ENCODE measurements at places on chromosomes 3 and 15.

DNA sequence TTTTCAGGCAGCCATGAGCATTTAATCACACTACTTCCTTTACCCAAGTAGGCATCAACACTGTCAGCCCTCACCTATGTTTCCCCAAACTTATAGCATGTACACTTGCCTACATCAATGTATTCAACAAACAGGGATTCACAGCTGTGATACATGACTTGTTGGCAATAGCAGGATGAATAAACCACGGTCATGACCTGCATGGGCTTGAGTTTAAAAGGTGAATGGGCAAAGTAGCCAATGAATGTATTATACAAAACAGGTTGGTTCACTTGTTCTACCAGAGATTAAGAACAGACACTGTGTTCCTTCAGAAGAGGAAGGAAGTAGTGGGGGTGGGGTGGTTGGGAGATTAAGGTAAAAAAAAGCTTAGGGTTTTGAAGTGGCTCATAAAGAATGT is 861.9 kb upstream of the SEMA6D start:
- no peak overlapping the region for H3K27ac ChIP-seq
- H3K4me3 ChIP-seq, result no peak overlapping the region
- no peaks in the 10 kb centered on the region for H3K36me3 ChIP-seq
- no peaks in the 10 kb centered on the region for H3K27me3 ChIP-seq
- peaks cover 4% of the 10 kb centered on the region for H3K4me1 ChIP-seq

- no peak overlapping the region for H3K27ac ChIP-seq
- H3K27me3 ChIP-seq, result no peaks in the 10 kb centered on the region
- H3K4me1 ChIP-seq, result no peaks in the 10 kb centered on the region
- H3K36me3 ChIP-seq, result no peaks in the 10 kb centered on the region
- no peak for DNase-seq
Observed at GRCh38 chr3:976006-976405, 116.8 kb upstream of the CNTN6 start.

GRCh38 chr15:98658831-98659699 is 10.7 kb downstream of the IGF1R start:
- DNase-seq, result no peak
- peaks cover 57% of the 10 kb centered on the region for H3K4me1 ChIP-seq
- H3K27me3 ChIP-seq, result no peaks in the 10 kb centered on the region

GRCh38 chr15:89586651-89587050 is 11.4 kb downstream of the TICRR start:
- no peak overlapping the region for H3K4me3 ChIP-seq
- peak overlapping the region; percentile 24 for H3K27ac ChIP-seq
- no peaks in the 10 kb centered on the region for H3K27me3 ChIP-seq
- no peak for DNase-seq
- H3K4me1 ChIP-seq, result peaks cover 18% of the 10 kb centered on the region

DNA sequence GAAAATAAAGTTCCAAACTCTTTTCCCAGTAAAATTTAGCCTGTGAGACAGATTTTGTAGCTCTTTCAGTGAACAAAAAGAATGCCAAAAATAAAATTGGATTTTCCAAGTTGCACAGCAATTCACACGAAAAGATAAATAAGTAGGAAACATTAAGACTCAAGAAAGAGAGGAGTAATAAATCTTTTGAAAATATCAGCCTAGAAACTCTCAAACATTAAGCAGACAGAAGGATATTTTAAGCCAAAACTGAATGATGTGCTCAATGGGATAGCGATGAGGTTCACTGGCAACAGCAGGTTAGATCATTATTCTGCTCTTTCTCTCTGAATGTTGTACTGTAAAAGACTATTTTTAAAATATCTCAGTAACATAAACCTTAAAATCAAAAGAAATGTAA is 115.0 kb downstream of the STAG1 start:
- no peak overlapping the region for H3K4me3 ChIP-seq
- H3K27ac ChIP-seq, result no peak overlapping the region
- H3K27me3 ChIP-seq, result no peaks in the 10 kb centered on the region
- peaks cover 9% of the 10 kb centered on the region for H3K4me1 ChIP-seq
- DNase-seq, result no peak

- no peak for DNase-seq
- H3K4me1 ChIP-seq, result no peaks in the 10 kb centered on the region
- H3K27me3 ChIP-seq, result no peaks in the 10 kb centered on the region
- no peak overlapping the region for H3K27ac ChIP-seq
- no peak overlapping the region for H3K4me3 ChIP-seq
Observed at GRCh38 chr15:80926126-80926525, 63.5 kb downstream of the MESD start.

DNA sequence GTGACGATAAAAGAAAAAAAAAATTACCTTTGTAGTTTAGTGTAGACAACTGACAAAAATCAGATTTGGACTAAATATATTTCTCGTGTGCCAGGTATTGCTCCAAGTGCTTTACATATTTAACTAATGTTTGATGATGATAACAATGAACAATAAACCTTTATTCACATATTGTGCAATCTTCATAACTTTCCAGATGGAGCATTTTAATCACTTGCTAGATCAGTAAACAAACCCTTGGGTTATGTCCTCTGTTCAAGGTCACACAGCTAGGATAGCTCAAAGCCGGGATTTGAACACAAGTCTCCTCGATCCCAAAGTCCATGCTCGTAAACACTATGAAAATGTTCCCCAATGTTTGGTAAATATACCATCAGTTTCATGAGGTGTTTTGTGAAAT is 14.5 kb downstream of the NCEH1 start:
- H3K27ac ChIP-seq, result no peak overlapping the region
- H3K27me3 ChIP-seq, result no peaks in the 10 kb centered on the region
- H3K4me3 ChIP-seq, result no peak overlapping the region
- peaks cover 8% of the 10 kb centered on the region for H3K4me1 ChIP-seq

DNA sequence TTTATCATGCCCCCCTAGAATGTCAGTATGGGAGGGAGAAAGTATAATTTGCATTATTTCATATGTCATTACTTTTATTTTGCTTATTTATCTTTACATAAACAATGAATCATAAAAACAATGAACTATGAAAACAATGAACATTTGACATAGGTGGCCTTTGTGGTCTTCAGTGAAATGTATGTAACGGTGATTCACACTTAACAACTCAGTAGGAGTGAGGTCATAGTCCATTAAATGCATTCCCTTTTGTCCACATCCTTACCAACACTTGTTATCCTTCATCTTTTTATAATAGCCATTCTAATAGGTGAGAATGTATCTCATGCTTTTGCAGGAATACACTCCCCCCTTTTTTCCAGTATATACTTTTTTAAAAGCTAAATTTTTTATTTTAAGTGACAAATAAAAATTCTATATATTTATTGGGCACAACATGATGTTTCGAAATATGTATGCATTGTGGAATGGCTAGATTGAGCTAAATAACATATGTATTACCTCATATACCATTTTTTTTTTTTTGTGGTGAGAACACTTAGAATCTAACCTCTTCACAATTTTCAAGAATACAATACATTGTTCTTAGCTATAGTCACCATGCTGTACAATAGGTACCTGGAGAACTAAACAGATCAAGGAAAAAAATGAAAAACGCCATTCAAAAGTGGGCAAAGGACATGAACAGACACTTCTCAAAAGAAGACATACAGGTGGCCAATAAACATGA is 189.5 kb downstream of the WDR72 start:
- no peak overlapping the region for H3K4me3 ChIP-seq
- no peak overlapping the region for H3K27ac ChIP-seq
- no peak for DNase-seq
- H3K4me1 ChIP-seq, result no peaks in the 10 kb centered on the region
- peaks cover 4% of the 10 kb centered on the region for H3K27me3 ChIP-seq

DNA sequence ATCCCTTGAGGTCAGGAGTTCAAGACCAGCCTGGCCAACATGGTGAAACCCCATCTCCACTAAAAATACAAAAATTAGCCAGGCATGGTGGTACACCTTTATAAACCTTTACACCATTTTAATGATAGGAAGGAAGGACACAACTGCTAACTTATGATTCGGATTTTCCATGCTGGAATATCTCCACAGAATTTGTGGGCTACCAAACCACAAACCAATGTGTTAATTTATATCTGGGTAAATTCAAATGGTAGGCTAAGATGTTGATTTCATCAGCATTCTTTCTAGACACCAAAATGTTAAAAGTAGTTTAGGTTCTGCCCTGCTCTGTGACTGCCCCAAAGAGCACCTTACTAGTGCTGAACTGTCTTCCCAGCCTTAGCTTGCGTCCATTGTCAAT is 72.8 kb downstream of the POLQ start:
- H3K4me3 ChIP-seq, result no peak overlapping the region
- DNase-seq, result no peak
- no peaks in the 10 kb centered on the region for H3K27me3 ChIP-seq
- H3K27ac ChIP-seq, result no peak overlapping the region

- no peak overlapping the region for H3K27ac ChIP-seq
- H3K4me3 ChIP-seq, result no peak overlapping the region
- H3K27me3 ChIP-seq, result no peaks in the 10 kb centered on the region
- no peak for DNase-seq
- H3K36me3 ChIP-seq, result peaks cover 5% of the 10 kb centered on the region
- H3K4me1 ChIP-seq, result no peaks in the 10 kb centered on the region
Observed at GRCh38 chr15:84810073-84810840, 6.9 kb upstream of the ALPK3 start.

- no peak for DNase-seq
- no peaks in the 10 kb centered on the region for H3K27me3 ChIP-seq
- H3K27ac ChIP-seq, result no peak overlapping the region
- H3K4me1 ChIP-seq, result no peaks in the 10 kb centered on the region
- peaks cover 37% of the 10 kb centered on the region for H3K36me3 ChIP-seq
Observed at GRCh38 chr15:71195242-71195641, 80.0 kb downstream of the THSD4 start.

GRCh38 chr3:16551342-16551976 is 38.0 kb upstream of the RFTN1 start:
- no peaks in the 10 kb centered on the region for H3K27me3 ChIP-seq
- no peak overlapping the region for H3K27ac ChIP-seq
- peaks cover 8% of the 10 kb centered on the region for H3K4me1 ChIP-seq
- DNase-seq, result no peak
- H3K36me3 ChIP-seq, result no peaks in the 10 kb centered on the region

GRCh38 chr3:99637368-99638111 is 854 bp upstream of the COL8A1 start:
- peak overlapping the region; percentile 41 for H3K4me3 ChIP-seq
- no peak for DNase-seq
- no peaks in the 10 kb centered on the region for H3K27me3 ChIP-seq

GRCh38 chr15:89623165-89623564 is 32.1 kb downstream of the KIF7 start:
- H3K27me3 ChIP-seq, result no peaks in the 10 kb centered on the region
- no peak overlapping the region for H3K4me3 ChIP-seq
- DNase-seq, result no peak
- H3K4me1 ChIP-seq, result no peaks in the 10 kb centered on the region
- no peak overlapping the region for H3K27ac ChIP-seq

DNA sequence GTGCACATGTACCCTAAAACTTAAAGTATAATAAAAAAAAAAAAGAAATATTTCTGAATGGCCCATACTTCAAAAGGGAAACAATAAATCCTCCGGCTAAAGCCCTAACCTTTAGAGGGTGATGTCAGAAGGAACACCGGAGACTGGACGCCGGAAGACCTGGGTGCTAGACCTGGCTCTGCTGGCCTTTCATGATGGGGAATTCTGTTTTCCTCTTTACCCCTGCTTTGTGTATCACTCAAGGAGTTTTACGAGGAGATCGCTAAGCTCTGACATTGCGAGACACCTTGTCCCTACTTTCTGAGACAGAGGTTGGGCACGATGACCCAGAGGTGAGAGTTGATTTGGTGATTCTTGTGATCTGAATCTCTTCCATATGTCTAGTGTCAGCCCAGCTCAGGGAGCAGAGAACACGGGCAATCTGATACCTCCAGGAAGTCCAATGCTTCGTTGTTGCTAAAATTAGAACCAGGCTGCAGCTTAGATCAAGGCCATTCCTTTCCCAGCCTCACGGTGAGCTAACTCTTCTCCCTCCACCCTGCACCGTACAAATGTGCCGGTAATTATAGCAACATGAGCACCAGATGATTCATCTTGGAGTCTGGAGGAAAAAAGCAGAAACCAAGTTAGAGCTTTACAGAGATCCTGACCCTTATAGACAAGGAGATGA is 42.0 kb upstream of the CFAP161 start:
- DNase-seq, result no peak
- peak overlapping the region; percentile 10 for H3K27ac ChIP-seq
- H3K36me3 ChIP-seq, result no peaks in the 10 kb centered on the region
- H3K4me1 ChIP-seq, result peaks cover 11% of the 10 kb centered on the region

GRCh38 chr3:114221881-114222264 is 15.5 kb downstream of the ZNF80 start:
- no peaks in the 10 kb centered on the region for H3K4me1 ChIP-seq
- no peak overlapping the region for H3K27ac ChIP-seq
- no peak for DNase-seq
- no peaks in the 10 kb centered on the region for H3K27me3 ChIP-seq
- H3K36me3 ChIP-seq, result no peaks in the 10 kb centered on the region

GRCh38 chr3:170098753-170099152 is 61.0 kb downstream of the GPR160 start:
- no peak overlapping the region for H3K4me3 ChIP-seq
- H3K27me3 ChIP-seq, result no peaks in the 10 kb centered on the region
- no peak overlapping the region for H3K27ac ChIP-seq
- peaks cover 92% of the 10 kb centered on the region for H3K36me3 ChIP-seq
- peaks cover 5% of the 10 kb centered on the region for H3K4me1 ChIP-seq

- H3K27me3 ChIP-seq, result no peaks in the 10 kb centered on the region
- peak overlapping the region; percentile 15 for H3K27ac ChIP-seq
Observed at GRCh38 chr15:78034495-78035191, 42.9 kb downstream of the TBC1D2B start.

DNA sequence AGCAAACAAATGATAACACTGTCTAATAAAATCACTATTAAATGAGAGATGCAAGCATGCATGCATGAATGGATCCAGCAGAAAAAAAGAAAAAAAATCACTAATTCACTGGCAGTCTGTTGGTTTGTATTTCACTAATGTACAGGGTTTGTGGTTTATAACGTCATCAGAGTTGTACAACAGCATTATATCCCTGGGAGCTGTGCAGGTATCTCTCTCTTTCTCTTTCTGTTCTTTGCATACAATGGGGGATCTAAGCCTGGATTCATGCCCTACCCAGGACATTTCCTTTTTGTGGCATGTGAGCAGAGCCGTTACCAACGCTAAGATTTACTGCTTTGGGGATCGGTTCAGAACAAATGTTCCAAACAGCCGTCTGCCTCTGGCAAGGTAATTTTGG is 229.5 kb downstream of the SOX2 start:
- H3K27me3 ChIP-seq, result no peaks in the 10 kb centered on the region
- H3K27ac ChIP-seq, result no peak overlapping the region
- DNase-seq, result no peak
- no peak overlapping the region for H3K4me3 ChIP-seq

GRCh38 chr15:52306270-52306669 is 10.7 kb upstream of the MYO5C start:
- no peaks in the 10 kb centered on the region for H3K36me3 ChIP-seq
- H3K4me3 ChIP-seq, result no peak overlapping the region
- peak overlapping the region; percentile 63 for H3K27ac ChIP-seq
- H3K27me3 ChIP-seq, result no peaks in the 10 kb centered on the region

GRCh38 chr3:58572634-58573230 is 4.5 kb downstream of the FAM107A start:
- H3K27me3 ChIP-seq, result no peaks in the 10 kb centered on the region
- no peak overlapping the region for H3K27ac ChIP-seq
- no peaks in the 10 kb centered on the region for H3K4me1 ChIP-seq
- no peak for DNase-seq
- no peaks in the 10 kb centered on the region for H3K36me3 ChIP-seq

Measured in RWPE2 (cell line).